ENCODE measurements at places on chromosomes 13 and 19. TPM values are rescaled to one million over a fixed set of nuclear protein-coding genes. Genes with fewer than 3 reads are reported as not detected.

DNA sequence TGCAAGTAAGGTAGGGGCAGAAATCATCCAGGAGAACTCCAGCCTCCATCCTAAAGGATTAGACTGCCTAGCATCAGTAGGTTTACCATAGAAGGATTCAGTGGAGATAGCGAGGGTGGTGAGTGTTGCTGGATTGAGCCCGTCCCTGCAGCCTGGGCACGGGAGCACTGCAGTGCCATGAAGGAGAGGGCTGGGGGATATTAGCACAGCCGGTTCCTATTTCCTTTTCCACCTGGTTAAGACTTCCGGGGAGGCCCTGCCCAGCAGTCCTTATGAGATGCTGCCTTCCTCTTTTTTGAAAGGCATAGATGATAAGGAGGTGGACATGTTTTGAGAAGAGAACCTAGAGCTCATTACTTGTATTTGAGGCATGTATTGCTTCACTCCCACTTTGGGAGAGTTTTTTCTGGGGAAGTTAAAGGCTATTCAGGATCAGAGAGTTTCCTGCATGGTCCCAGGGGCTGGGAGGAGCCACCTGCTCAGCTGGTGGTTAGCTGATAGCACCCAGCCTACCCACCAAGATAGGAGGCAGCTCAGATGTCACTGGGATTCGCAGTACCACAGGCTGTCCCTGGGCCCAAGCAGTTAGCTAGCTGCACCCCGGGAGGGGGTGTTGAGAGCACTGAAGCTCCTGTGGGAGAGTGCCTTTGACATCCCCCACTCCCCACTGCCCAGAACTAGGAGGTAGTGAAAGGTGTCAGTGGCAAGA, 17.2 kb downstream of the ACTN4 start:
- no peaks in the 10 kb centered on the region for H3K27me3 ChIP-seq
- no peak for DNase-seq
- peak overlapping the region; percentile 39 for H3K27ac ChIP-seq
- peaks cover 2% of the 10 kb centered on the region for H3K36me3 ChIP-seq

DNA sequence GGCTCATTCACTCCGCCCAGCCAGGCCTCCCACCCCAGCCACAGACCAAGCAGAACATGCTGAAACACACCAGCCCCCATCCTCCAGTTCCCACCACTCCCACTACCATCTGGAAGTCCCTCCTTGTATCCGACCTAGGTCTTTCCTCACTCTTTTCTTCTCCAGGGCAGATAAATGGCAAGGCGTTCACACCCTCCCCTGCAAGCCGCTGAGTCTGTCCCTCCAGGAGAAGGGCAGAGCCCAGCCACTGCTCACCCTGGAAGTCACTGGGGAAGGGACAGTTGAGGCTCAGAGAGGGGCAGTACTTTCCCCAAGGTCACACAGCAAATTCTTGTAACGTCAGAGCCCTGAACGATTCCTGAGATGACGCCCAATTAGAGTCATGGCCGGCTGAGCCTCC, 45.5 kb upstream of the NFIC start:
- no peak overlapping the region for H3K4me3 ChIP-seq
- H3K27me3 ChIP-seq, result peaks cover 30% of the 10 kb centered on the region
- H3K4me1 ChIP-seq, result peaks cover 4% of the 10 kb centered on the region

- no peaks in the 10 kb centered on the region for H3K36me3 ChIP-seq
- no peaks in the 10 kb centered on the region for H3K27me3 ChIP-seq
- no peak overlapping the region for H3K4me3 ChIP-seq
- H3K27ac ChIP-seq, result no peak overlapping the region
- no peak for DNase-seq
- no peaks in the 10 kb centered on the region for H3K4me1 ChIP-seq
These were observed 1053.7 kb upstream of the SPRY2 start for GRCh38 chr13:81394640-81395039.

GRCh38 chr13:39091586-39091985, 53.3 kb downstream of the NHLRC3 start:
- DNase-seq, result no peak
- peaks cover 10% of the 10 kb centered on the region for H3K4me1 ChIP-seq
- peaks cover 4% of the 10 kb centered on the region for H3K27me3 ChIP-seq
- no peak overlapping the region for H3K27ac ChIP-seq
- H3K36me3 ChIP-seq, result no peaks in the 10 kb centered on the region
- no peak overlapping the region for H3K4me3 ChIP-seq

- H3K36me3 ChIP-seq, result no peaks in the 10 kb centered on the region
- H3K4me1 ChIP-seq, result no peaks in the 10 kb centered on the region
- DNase-seq, result no peak
- H3K27me3 ChIP-seq, result no peaks in the 10 kb centered on the region
These were observed 419.2 kb downstream of the OLFM4 start for GRCh38 chr13:53447863-53448262.

The COL4A2 gene
- 0.07 TPM for total RNA-seq

The OXGR1 gene
- not detected for total RNA-seq
